Type B pancreatic cell (in vitro differentiated cells): ENCODE measurements at places on chromosomes 5 and 9. TPM values are rescaled to one million over a fixed set of nuclear protein-coding genes. Genes with fewer than 3 reads are reported as not detected.

DNA sequence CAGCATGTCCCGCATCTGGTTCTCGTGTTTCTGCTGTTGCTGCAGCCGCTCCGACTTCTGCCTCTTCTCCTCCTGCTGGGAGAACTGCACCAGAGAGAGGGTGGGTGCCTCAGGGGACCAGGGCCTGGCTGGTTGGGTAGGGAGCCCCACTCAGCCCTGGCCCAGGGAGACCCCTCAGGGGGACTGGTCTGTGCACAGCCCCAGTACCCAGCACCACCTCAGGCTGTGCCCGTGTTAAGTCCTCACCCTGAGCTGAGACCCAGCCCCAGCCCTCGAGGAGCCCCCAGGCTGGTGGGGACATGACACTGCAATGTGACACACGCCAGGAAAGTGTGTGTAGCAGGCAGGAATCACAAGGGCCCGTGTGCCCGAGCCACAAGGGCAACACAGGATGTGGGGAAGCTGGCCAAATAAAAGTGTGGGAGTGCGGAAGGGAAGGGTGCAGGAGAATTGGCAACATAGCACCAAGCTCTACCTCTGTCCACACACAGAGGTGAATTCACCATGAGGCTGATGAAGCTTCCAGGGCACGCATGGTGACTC, 48.2 kb upstream of the FBXW11 start:
- no peak for DNase-seq

AJM1 gene
- 3.2 and 3.6 TPM in 2 replicates for total RNA-seq

TRPM6 gene
- 1.4 and 16.9 TPM in 2 replicates for total RNA-seq

- DNase-seq, result no peak
Observed at GRCh38 chr9:108544866-108545265, 310.9 kb downstream of the ACTL7B start.
